LoVo (cell line): ENCODE measurements at places on chromosomes 6 and 20.

DNA sequence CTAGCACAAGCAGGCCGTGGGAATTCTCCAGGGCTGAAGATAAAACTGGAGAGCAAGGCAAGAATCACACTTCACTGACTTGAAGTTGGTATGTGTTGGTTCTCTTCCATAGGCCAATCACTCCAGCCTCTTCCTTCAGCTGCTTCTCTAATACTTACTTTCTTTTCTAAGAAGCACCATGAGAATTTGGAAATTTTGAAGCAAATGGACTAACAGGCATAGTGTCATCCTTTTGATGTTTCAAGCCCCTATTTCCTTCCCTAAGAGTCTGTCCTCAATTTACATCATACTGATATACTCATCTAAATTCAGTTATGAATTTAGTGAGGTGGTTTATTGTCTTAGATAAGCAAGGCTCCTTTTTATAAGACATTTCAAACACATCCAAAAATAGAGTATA is 24.0 kb downstream of the SLC26A8 start:
- no peak for DNase-seq

GRCh38 chr20:10954137-10954840 is 280.5 kb upstream of the JAG1 start:
- no peak for DNase-seq

- no peak for DNase-seq
Observed at GRCh38 chr6:149855741-149856140, 8.4 kb downstream of the LRP11 start.

DNA sequence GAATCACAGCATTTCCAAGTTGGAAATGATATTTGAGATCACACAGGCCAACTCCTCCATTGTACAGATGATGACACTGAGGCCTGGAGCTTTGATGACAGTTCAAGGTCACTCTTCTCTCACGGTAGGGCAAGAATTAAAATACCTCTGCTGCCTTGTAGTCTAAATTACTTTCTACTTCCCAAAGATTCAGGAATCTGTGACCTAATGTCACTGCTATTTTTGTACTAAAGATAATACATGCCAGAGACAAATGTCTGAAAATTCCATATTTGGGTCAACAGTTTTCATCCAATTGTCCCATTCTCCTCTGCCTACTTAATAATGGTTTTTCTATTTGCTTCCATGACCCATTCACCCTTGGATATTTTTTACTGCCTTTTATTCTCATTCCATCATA is 160.0 kb downstream of the SOD2 start:
- no peak for DNase-seq

- DNase-seq, result no peak
Observed at GRCh38 chr6:13418844-13419243, 68.6 kb downstream of the GFOD1 start.

DNA sequence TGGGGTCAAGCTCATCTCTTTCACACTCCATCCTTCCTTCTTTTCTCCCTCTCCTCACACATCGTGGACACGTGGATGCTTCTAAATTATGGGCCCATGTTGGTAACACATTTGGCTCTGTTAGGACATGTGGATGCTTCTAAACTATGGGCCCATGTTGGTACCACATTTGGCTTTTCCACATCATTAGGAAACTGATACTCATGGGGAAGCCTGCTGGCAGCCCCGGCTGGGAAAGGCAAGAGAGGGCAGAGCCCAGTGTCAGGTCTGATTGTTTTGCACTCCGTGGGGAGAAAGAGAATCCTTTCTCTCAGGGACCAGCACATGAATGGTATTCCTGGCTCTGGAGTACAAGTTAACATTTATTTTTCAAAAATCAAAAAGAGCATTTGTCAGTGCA is 4.0 kb upstream of the CST1 start:
- DNase-seq, result no peak

DNA sequence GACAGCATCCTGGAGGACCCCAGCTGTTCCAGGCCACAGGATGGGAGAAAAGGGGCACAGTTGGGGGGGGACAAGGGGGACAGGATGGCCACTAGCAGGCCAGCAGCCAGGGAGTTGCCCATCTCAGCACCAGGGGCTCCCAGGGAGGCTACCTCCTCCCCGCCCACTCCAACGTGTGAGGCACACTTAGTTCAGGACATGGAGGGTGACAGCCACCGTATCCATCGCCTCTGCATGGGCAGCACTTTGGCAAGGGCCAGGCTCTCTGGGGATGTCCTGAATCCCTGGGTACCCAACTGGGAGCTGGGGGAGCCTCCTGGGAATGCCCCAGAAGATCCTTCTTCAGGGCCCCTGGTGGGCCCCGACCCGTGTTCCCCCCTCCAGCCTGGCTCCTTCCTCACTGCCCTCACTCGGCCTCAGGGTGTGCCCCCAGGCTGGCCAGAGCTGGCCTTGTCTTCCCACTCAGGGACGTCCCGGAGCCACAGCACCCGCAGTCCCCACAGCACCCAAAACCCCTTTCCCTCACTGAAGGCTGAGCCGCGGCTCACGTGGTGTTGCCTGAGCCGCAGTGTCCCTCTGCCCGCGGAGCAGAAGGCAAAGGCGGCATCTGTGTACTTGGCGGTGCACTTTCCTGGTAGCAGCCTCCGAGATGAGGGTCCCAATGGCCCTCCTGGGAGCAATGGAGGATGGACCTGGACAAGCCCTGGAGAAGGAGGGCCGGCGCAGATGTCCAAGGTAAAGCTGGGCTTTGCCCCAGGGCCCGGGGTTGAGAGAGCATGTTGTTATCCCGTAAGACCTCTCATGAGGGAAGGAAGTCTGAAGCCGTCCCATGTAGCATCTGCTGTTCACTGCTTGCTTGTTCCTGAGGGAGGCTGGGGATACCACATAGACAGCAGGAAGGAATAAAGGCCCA is 30.7 kb downstream of the ZNF831 start:
- DNase-seq, result no peak

DNA sequence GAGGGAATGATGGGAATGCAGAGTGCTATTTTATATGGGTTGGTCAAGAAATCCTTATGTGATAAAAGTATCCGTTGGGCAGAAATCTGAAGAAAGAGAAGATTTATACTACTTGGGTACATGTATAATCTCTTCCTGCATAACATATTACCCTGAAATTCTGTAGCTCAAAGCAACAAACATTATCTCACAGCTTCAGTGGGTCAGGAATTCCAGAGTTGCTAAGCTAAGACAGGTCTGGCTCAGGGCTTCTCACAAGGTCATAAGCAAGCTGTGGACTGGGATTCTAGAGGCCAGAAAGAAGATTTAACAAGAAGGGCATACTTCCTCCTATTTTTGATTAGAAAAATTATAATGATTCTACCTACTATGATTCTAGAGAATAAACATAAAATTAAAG is 172.5 kb upstream of the THEMIS start:
- DNase-seq, result no peak

GRCh38 chr6:31540640-31541039 is 1.2 kb downstream of the DDX39B start:
- no peak for DNase-seq

DNA sequence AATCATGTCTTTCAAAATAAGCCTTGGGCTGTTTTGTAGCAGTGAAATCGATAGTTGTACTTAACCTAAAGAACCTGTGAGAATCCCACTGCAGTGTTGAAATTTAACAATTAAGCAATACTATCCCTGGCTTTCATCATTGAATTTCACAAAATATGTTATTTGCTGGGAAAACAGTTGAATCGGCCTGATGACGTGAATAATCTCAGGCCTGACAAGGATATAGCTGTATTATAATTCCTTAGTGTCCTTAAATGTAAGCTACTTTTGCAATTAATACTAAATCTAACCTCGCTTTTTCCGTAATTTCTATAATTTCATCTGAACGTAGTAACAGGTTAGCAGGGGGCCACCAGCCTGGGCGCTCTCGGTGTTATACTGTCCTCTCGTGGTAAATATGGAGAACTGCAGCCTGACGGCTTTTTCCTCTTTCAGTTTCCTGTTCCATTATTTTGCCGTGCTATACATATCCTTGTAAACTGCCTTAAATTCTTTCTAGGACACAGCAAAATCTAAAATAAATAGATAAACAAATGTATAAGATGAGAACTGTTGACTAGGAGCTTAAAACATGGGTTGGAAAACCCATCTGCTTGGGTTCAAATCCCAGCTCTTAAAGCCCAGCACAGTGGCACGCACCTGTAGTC is 24.0 kb downstream of the MTFR2 start:
- DNase-seq, result peak; percentile 64

DNA sequence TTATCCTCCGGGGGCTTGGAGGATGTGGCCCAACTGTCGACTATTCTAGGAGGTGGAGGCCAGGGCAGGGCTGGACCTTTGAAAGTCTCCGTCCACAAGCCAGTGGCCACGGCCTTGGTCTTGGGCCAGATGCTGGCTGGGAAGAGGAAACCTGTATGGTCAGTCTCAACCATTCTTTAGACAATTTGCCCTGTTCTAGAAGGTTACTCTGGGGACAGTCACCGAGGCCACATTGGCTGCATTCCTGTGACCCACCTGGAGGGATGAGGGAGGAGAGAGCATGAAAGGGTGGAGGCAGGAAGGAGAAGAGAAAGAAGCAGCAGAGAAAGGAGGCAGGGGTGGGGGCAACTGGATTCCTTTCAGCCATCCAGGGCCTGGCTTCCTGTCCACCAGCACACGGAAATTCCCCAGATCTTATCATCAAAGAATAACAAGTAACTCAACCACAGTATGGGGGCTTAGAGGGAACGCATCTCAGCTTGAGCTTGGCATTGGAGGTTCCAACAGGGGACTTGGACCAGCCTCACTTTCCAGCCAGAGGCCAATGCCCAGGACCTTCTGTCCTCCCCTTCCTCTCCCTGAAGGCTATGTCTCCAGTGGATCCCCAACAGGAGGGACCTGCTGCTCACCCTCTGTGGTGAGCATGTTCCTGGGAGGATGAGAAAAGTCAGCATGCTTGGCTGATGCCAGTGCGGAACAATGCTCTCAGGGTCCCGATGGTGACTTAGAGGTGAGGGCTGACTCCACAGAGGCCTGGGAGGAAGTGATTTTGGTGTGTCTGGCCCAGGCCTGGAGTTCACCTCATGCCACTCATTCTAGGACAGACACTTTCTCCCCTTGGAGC is 30.4 kb downstream of the TGM2 start:
- DNase-seq, result peak; percentile 18

GRCh38 chr6:26217714-26218075 is 130.5 kb downstream of the HFE start:
- peak; percentile 24 for DNase-seq

GRCh38 chr20:53345536-53346334 is 247.9 kb downstream of the ZNF217 start:
- no peak for DNase-seq

GRCh38 chr6:143271024-143271423 is 179.5 kb downstream of the ADAT2 start:
- DNase-seq, result no peak

- no peak for DNase-seq
Observed at GRCh38 chr6:96832780-96833179, 4.5 kb downstream of the GPR63 start.
